ENCODE measurements at places on chromosomes 2 and 18. TPM values are rescaled to one million over a fixed set of nuclear protein-coding genes. Genes with fewer than 3 reads are reported as not detected.

CHRND gene
- total RNA-seq, result not detected

HDLBP gene
- 1,582 TPM for total RNA-seq

SPTBN1 gene
- 465 TPM for total RNA-seq

TYMS gene
- total RNA-seq, result 22.9 TPM

HOXD12 gene
- not detected for total RNA-seq

PSMA8 gene
- total RNA-seq, result not detected

ACVR1C gene
- total RNA-seq, result 1.2 TPM

RBM44 gene
- 0.33 TPM for total RNA-seq

FAM124B gene
- total RNA-seq, result 0.33 TPM

OR6B2 gene
- total RNA-seq, result not detected

CENPA gene
- total RNA-seq, result 2.7 TPM

NETO1 gene
- total RNA-seq, result not detected

Measured in smooth muscle cell of the pulmonary artery (primary cell).